ENCODE measurements at places on chromosomes 6 and 20.

DNA sequence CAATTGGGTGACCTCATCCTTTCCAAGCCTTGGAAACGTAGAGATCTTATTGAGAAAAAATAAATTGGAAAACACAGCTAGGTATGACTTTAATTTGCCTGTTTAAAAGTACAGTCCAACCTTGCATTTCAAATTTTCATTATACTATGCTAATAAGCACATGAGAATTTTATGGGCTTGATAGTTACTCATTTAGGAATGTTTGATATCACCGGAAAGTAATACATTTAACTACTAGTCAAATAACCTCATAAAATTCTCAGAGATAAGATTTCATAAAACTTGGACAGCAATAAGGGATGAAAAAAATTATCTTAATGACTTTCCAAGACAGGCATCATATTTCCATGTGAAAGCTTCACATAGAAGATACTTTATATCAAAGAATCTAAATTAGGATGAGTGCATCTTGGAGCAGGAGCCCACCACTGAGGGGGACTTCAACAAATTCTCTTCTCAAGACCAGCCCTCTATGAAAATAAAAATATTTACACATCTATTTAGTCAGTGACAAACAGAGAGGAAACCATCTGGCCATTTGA is 236.3 kb downstream of the EPHA7 start:
- no peak for DNase-seq

GRCh38 chr6:116456106-116456505 is 5.1 kb upstream of the CALHM6 start:
- DNase-seq = no peak

- DNase-seq = no peak
These were observed 56.5 kb downstream of the PRR18 start for GRCh38 chr6:166251655-166252054.

DNA sequence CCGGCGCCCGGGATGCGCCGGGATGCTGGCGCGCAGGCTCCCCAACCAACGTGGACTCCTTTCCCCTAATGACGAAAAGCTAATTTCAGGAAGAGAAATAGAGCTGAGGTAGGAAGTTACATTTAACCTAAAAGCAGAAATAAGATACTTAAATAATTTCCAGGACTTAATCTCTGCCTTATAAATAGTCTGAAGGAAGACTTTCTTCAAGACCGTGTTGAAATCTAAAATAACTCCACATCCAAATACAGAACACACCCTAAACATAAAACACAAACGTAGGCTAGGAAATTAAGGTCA is 1.3 kb downstream of the ASF1A start:
- DNase-seq = peak; percentile 49

- no peak for DNase-seq
These were observed 58.4 kb downstream of the GJA10 start for GRCh38 chr6:89952686-89953085.

GRCh38 chr20:24806705-24807676 is 142.1 kb upstream of the CST7 start:
- no peak for DNase-seq

DNA sequence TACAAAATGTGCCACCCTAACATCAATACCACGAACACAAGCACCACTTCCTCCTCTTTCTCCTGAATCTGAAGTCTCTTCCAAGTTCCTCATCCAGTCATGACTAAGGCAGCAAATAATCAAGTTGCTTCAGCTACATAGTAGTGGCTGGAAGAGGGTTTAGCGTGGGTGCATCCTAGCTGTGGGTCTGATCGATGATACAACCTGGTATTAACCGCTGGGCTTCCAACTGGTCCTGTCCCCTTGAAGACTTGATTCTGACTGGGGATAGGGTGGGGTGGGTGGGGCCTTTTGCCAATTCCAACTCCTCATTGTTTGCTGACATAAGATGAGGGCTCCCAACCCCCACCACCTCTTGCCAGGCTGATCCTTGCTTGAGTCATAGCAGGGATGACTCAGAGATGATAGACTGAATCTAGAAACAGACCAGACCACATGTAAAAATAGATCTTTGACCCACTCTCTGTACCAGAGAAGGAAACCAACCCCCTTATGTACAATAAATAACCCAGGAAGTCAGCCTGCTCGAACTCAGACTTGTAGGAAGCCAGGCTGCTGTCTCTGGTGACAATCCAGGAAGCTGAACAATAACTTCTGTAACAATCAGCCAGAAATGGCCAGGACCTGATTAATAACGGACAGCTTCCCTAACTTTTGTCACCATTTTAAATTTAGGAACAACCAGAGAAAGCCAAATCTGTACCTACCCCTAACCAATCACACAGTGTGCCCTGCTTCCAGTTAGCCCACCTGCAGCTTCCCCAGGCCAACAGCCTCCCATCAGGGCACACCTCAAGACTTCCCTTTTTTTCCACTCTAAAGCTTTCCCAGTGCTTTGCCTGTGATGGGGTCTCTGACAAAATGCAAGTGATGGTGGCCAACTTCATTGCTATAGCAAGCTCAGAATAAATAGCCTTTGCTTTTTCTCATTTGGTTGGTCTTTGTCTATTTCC is 68.9 kb upstream of the FAM184A start:
- DNase-seq = peak; percentile 90

DNA sequence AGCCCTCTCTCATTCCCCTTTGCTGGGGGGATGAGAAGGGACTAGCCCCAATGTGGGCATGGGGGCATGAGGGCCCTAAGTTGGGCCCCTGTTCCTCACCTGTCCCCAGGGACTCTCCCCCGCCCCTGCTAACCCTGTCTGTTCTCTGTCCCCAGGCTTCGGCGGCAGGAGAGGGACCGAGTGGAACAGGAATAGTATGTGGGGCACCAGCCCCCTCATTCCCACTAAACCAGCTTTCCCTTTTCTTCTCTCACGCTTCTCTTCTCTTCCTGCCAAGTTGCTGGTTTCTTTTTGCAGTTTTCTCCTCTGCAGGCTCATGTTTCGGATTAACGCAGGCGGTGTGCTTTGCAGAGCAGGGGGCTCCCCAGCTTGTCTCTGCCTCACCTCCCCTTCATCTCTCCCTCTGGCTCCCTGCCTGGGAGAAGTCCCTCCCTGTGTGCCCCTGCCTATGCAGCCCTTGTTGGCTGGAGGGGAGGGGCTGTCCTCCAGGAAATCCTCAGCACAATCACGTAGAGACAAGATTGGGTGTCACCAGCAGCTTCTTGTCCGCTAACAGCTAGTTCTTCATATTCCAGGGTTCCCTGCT is 7.9 kb downstream of the TMEM63B start:
- DNase-seq = no peak

GRCh38 chr6:14981960-14982359 is 263.9 kb upstream of the JARID2 start:
- DNase-seq = no peak

DNA sequence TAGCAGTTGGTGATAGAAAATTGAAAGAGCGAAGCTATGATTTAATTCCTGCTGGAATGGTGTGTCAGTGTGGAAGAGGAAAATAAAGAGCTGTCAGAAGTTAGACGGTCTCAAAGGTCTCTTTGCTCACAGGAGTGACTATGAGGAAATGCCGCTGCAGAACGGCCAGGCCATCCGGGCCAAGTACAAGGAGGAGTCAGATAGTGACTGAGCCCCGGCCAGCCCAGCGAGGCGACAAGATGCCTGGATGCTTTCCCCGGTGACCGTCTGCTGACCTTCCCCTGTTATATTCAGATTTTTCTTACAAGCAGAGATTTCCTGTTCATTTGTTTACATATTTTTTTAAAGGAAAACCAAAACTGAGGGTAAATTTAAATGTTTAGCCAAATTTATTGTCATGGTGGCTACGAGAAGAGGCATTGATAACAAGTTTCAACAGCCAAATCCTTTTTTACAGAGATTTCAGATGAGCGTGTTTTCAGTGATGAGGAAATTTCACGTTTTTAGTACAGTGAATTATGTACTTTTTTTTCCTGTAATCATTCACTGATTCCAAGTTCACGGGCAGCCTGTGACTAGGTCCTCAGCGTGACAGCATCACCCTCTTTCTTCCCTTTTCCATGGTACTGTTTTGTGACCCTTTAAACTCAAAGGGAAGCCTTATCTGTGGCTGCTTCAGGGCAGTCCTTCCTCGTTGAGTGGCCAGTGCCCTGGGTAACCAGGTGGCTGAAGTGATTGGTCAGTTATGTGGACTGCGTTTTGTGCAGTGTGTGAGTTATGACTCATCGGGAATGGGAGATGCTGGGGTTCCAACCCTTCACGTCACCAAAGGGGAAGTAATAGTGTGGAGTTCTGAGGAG is 12.6 kb downstream of the DYNLT1 start:
- peak; percentile 60 for DNase-seq

- DNase-seq = no peak
These were observed 76.0 kb downstream of the RSPH3 start for GRCh38 chr6:158923805-158924498.

DNA sequence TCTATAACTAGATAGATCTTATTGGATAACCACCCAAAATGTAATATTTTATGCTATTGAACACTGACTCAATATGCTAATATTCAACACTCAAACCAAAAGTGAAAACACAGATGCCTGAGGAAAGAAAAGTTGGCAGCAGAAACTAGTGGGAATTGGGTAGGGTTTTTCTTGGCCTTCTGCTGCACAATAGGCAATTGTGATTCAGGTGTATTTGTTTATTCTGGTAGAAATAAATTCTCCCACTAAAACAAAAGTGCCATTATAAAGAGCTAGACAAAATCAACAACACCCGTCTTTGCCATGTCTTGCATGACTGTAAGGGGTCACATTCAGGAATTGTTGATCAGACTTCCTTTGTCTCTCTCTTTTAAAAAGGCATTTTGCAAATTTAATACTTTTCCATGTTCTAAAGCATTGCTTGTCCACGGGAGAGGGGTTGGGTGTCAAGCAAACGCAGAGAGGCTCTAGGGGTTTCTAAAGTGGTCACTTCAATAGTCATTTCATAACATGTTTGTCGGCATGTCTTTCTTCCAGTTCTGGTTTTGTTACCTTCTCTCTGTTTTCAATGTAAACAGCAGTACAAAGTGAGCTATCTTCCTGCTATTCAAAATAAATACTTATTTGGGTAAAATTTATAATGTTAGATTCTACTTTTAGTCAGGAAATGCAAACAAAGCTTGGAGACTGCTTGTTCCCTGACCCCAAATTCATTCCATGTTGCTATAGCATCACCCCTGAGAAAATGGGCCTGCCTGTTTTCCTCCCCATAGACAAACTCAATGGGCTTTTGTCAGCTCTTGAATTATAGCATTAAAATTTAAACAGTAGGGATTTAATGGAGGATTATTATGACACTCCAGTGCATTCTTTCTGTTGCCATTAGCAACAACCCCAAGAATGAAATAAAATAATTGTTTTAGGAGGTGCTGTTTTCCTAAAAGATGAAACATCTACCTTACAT is 217.0 kb upstream of the CCN2 start:
- no peak for DNase-seq

- no peak for DNase-seq
These were observed 548.2 kb downstream of the QKI start for GRCh38 chr6:163962627-163963117.

GRCh38 chr20:58192065-58192464 is 36.4 kb downstream of the ANKRD60 start:
- no peak for DNase-seq

DNA sequence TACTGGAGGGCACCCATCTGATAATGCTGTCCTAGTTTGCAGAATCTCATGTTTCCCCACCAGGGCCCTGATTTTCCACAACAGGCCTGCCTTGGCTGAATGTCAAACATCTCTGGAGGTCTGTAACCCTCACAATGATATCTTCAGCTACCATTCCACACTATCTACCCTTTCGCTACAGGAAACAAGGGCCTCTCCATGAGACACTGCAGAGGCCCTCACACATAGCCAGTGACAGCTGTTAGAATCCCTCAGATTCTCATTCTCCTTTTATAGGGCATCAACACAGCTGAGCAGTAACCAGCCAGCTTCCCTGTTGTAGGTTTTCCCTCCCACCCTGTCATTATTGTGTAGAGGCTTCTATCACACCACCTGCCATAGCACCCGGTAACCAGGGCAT is 29.6 kb upstream of the MICB start:
- no peak for DNase-seq

DNA sequence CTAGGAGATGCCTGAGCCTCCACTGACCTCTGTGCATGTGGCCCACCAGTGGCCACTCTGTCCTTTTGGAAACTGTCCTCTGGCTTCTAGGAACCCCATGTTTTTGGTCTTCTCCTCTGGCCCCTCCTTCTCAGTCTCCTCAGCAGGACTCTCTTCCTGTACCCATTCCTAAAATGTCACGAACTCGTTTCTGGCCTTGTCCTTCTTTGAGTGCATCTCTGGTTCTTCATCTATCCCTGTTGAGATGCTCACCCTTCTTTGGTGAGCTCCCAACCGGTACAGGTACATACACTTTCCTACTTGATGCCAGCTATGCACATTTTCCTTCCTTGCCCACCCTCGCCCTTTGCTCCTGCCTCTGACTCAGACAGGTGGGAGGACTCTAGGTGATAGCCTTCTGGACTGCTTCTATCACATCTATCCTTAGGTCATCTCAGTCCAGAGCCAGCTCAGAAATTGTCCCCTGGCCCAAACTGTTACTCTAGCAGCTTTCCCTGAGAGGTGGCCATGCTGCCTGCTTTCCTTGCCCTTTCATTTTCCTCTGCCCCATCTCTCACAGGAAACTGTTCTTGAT is 14.8 kb upstream of the NNAT start:
- DNase-seq = no peak

- DNase-seq = no peak
These were observed 84.5 kb downstream of the GJA10 start for GRCh38 chr6:89978749-89979145.

DNA sequence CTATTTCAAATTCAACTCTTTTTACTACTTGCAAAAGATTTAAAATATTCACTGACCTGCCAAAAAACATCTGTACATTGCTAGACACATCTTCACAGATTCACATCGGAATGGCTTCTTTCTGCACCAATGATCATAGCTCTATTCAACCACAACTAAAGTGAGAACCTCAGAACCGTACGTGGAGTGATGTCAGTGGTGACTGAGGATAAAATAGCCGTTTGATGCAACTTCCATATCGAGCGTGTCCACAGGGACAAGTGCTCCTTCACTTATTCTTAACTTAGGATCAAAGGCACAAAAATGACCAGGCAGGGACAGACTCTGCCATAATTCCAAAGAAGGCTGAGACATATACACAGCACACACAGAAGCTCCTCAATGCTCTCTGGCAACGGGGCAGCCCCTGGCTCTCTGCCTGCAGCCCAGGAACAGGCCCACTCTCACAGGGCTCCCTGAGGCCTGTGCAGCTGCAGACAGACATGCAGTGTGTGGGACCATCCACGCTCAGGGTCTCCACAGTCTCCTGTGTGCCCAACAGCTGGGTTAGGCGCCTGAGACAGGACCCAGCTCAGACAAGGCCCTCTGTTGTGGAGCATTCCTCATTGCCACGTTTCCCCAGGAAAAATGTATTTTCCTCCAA is 22.8 kb downstream of the FYN start:
- DNase-seq = no peak

- peak; percentile 71 for DNase-seq
These were observed 710 bp downstream of the BTBD9 start for GRCh38 chr6:38638941-38639497.

- no peak for DNase-seq
These were observed 58.2 kb downstream of the ZNF831 start for GRCh38 chr20:59221707-59222252.

GRCh38 chr6:88220493-88220892 is 54.3 kb upstream of the CNR1 start:
- peak; percentile 49 for DNase-seq

GRCh38 chr20:32580970-32581838 is 3.9 kb downstream of the NOL4L start:
- DNase-seq = no peak

- DNase-seq = no peak
These were observed 7.2 kb downstream of the BPIFA3 start for GRCh38 chr20:33224399-33224798.

GRCh38 chr20:8361006-8361652 is 229.1 kb downstream of the PLCB1 start:
- DNase-seq = peak; percentile 19

- peak; percentile 35 for DNase-seq
These were observed 4.2 kb downstream of the GPR31 start for GRCh38 chr6:167153521-167153959.
